Upper lobe of left lung (tissue), 6 donors: ENCODE measurements at places on chromosomes 7 and 10.

DNA sequence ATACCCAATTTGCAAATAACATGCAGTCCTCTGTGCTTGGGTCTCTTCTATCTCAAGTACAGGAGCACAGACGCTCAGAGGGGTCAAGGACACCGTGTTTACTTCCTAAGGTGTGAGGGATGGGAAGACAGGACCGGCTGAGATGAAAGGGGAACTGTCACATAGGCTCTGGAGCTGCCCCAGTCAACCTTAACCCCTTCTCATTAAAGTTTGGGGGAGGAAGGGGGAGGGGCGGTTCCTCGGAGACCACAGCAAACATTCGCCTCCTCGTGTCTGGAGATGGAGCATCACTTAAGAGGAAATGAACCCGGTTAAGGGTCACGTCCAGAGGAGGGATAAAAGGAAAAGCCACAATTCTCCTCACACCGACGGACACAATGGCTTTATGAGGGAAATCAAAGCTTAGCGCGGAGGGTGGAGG lies 1.1 kb downstream of the SH3PXD2A start:
- no peak for DNase-seq

DNA sequence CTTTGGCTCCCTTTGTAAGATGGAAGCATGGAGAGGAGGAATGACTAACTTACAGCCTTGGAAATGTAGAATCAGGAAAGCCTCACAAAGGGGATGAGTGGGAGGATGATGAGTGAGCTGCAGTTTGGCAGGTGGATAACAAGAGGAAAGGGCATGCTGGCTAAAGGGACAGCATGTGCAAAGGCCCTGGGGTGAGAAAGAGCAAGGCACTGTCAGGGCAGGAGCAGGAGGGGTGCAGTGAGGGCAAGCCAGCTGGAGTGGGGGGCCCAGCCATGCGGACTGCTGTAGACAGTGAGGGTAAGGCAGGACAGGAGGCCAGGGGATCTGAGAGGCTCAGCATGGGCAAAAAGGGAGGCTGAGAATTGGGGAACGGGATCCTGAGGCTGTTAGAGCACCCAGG lies 20.5 kb downstream of the TLL2 start:
- peak; percentile 31 for DNase-seq

- no peak for DNase-seq
These were observed 91.1 kb downstream of the PLXNA4 start for GRCh38 chr7:132485136-132485535.

- no peak for DNase-seq
These were observed 33.5 kb upstream of the ADAM12 start for GRCh38 chr10:126421756-126422256.

- DNase-seq = no peak
These were observed 111.6 kb upstream of the KLF14 start for GRCh38 chr7:130845581-130846085.

- no peak for DNase-seq
These were observed 62.2 kb downstream of the GFRA1 start for GRCh38 chr10:116210588-116211346.

DNA sequence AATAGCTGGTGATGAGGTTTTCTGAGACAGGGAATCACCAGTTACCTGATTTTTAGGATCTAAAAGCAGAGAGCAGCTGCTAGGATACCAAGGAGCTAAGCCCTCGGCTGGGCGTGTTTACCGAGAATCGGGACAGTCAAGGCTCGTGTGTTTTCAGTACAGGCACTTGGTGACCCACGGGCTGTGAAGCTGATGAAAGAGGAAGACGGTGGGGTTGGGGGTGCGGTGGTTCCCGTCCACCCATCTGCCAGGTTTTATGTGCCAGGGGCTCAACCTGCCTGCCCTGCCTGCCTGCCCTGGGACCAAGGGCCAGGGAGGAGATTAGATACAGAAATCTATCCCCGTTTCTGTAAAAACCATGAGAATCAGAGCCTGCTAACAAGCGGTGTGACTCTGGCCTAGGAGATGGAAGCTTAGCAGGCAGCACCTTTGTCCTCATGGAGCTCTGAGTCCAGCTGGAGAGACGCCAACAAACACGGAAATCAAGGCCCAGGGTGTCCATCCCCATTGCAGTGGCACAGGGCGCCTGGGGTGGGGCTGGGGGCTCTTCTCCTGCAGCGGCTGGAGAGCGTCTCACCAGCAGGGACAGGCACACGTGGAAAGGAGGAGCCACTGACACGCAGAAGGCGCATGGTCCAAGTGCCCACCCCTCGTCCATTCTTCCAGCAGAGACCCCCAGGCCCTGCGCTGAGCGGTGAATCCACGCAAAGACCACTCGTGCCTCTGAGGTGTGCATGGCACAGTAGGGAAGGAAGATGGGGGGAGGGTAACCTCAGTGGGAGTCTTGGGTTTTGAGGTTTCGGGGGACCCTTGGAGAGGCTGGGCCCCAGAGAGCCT lies 265.0 kb upstream of the TCERG1L start:
- DNase-seq = no peak

- DNase-seq = no peak
These were observed 56.0 kb upstream of the DDC start for GRCh38 chr7:50621206-50621605.

DNA sequence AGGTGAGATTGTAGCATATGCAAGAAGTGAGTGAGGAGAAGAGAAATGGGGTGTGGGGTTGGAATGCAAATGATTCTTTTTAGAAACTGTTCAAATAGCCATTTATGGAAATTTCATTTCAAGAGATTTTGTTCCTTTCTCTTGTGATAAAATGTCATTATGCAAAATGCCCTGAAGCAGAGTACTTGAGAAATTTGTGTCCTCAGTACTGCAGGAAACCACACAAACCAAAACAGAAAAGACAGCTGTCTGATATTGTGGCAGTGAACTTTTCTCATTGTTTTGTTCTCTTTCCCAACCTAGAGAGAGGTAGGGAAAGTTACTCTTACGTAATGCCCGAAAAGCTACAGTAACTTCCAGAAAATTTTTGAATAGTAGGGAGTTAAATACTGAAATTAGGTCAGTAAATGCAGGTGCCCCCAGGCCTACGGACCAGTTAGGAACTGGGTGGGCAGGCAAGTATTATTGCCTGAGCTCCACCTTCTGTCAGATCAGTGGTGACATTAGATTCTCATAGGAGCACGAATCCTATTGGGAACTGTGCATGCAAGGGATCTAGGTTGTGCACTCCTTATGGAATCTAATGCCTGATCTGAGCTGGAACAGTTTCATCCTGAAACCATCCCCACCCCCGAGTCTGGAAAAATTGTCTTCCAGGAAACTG lies 34.0 kb downstream of the DLD start:
- no peak for DNase-seq

- DNase-seq = peak; percentile 37
These were observed 16.3 kb upstream of the ZMIZ1 start for GRCh38 chr10:79052291-79053080.

DNA sequence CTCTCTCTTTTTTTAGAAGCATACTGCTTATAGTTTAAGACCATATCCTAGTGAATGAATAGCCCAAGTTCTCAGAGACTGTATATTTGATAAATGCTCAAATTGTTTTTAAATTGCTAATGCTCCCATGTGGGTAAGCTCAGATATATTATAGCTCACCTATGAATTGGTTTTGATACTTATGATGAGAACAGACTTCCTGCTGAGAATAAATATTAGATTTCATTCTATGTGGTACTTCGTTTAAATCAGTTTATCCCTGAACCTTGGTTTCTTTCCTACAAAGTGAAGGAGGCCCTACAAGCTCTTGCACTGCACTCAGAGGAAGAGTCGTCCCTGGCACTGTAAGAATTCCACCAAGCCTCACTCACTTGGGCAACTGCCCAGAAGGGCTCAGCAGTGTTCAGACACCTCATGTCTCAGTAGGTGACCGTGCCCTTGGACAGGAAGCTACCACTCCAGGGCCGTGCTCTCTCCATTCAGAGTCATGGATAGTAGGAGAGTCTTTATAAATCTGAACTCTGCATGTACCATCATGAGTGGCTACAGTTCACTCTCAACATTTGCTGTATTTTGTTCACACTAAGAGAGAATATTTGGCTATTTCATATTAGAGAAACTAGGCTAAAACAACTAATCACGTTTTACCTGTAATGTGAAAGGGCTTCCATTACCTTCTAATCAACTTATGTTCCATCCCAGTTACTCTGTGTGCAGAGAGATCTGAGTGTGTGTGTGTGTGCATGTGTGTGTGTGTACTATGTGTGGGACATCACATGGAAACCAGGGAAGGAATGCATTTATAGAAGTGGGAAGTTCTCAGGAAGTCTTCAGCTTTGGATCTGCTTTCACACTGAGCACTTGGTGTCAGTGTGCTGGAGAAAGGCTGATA lies 93.8 kb downstream of the PTPRE start:
- no peak for DNase-seq

- DNase-seq = no peak
These were observed 106.4 kb upstream of the SDK1 start for GRCh38 chr7:3194501-3195141.

GRCh38 chr7:106260136-106260561 lies 24.6 kb downstream of the NAMPT start:
- no peak for DNase-seq

- DNase-seq = no peak
These were observed 90.8 kb upstream of the EEPD1 start for GRCh38 chr7:36062154-36062815.
